ENCODE measurements at places on chromosomes 4 and X. TPM values are rescaled to one million over a fixed set of nuclear protein-coding genes. Genes with fewer than 3 reads are reported as not detected.

- no peaks in the 10 kb centered on the region for H3K27me3 ChIP-seq
- no peaks in the 10 kb centered on the region for H3K4me1 ChIP-seq
- H3K27ac ChIP-seq = no peak overlapping the region
- no peak for DNase-seq
- no peak overlapping the region for H3K4me3 ChIP-seq
These were observed 124.6 kb downstream of the NDST3 start for GRCh38 chr4:118158763-118159375.

DNA sequence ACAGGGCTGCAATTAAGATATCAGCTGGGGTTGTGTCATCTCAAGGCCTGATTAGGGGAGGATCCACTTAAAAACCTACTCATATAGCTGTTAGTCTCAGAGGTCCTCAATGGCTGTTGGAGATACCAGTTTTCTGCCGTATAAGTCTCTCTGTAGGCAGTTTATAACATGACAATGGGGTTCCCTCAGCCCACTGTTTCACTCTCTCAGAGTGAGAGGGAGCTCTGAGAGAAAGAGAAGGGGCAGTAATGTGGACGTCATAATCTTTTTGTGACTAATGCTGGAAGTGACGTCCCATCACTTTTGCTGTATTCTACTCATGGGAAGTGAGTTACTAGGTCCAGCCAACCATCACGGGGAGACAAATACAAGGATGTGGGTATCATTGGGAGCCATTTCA, 70.3 kb downstream of the STIM2 start:
- no peak overlapping the region for H3K4me3 ChIP-seq
- DNase-seq = no peak
- no peak overlapping the region for H3K27ac ChIP-seq
- no peaks in the 10 kb centered on the region for H3K36me3 ChIP-seq
- no peaks in the 10 kb centered on the region for H3K27me3 ChIP-seq

The PCDH10 gene
- 0.41 TPM for total RNA-seq

The RAB33A gene
- total RNA-seq = 0.75 TPM

- DNase-seq = no peak
- H3K4me3 ChIP-seq = no peak overlapping the region
- H3K27ac ChIP-seq = no peak overlapping the region
- H3K36me3 ChIP-seq = no peaks in the 10 kb centered on the region
These were observed 170.2 kb downstream of the RAPGEF2 start for GRCh38 chr4:159273141-159273438.

GRCh38 chrX:12843668-12844279, 23.1 kb upstream of the TLR7 start:
- no peaks in the 10 kb centered on the region for H3K27me3 ChIP-seq
- H3K4me3 ChIP-seq = no peak overlapping the region
- no peak overlapping the region for H3K27ac ChIP-seq
- H3K36me3 ChIP-seq = no peaks in the 10 kb centered on the region

GRCh38 chr4:80138551-80139538, 58.5 kb upstream of the PRDM8 start:
- H3K4me3 ChIP-seq = no peak overlapping the region
- H3K27ac ChIP-seq = no peak overlapping the region
- DNase-seq = no peak

DNA sequence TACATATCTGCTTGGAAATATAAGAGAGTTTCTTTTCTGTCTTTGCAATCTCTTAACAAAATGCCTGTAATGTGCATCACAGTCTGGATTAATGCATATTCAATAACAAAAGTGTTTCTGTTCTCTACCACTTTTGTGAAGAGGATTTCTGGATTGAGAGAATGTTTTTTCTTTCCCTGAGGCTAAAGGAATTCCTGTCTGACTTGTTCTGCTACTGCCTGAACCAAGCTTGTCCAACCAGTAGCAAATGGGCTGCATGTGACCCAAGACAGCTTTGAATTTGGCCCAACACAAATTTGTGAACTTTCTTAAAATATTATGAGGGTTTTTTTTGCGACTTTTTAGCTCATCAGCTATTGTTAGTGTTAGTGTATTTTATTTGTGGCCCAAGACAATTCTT, 1133.9 kb downstream of the SH3BGRL start:
- no peaks in the 10 kb centered on the region for H3K27me3 ChIP-seq
- DNase-seq = no peak
- H3K27ac ChIP-seq = no peak overlapping the region
- no peaks in the 10 kb centered on the region for H3K4me1 ChIP-seq
- no peak overlapping the region for H3K4me3 ChIP-seq

The PNMA6F gene
- not detected for total RNA-seq
